Stimulated activated CD4-positive, alpha-beta T cell treated with anti-CD3 and anti-CD28 coated beads, Interleukin-15, amount 100 ng/mL, for 48 hours (primary cell): ENCODE measurements at places on chromosomes 13 and 19.

DNA sequence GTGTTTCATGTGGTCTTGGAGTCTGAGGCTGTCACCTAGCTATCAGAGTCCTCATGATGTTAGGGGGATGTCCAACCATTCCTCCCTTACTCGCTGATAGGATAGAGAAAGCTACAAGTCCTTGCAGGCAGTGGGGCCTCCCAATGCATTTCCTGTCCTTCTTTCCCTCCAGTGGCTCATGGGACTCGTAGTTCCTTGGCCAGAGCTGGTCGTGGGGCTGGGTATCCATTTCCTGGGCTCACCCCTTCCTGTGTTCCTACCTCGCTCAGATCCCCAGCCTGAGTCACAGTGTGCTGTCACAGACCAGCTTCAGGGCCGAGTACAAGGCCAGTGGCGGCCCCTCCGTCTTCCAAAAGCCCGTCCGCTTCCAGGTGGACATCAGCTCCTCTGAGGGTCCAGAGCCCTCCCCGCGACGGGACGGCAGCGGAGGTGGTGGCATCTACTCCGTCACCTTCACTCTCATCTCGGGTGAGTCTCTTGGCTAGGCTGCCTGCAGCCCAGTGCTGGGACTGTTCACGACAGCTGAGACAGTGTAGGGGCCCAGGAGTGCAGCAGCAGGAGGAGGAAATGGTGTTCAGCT, 19.1 kb downstream of the TMEM150B start:
- DNase-seq: no peak

GRCh38 chr19:27851543-27852060, 1361.3 kb downstream of the UQCRFS1 start:
- DNase-seq: no peak

GRCh38 chr19:31314849-31315629, 34.2 kb downstream of the TSHZ3 start:
- DNase-seq: no peak

GRCh38 chr13:25691654-25692053, 319.9 kb downstream of the ATP8A2 start:
- no peak for DNase-seq

DNA sequence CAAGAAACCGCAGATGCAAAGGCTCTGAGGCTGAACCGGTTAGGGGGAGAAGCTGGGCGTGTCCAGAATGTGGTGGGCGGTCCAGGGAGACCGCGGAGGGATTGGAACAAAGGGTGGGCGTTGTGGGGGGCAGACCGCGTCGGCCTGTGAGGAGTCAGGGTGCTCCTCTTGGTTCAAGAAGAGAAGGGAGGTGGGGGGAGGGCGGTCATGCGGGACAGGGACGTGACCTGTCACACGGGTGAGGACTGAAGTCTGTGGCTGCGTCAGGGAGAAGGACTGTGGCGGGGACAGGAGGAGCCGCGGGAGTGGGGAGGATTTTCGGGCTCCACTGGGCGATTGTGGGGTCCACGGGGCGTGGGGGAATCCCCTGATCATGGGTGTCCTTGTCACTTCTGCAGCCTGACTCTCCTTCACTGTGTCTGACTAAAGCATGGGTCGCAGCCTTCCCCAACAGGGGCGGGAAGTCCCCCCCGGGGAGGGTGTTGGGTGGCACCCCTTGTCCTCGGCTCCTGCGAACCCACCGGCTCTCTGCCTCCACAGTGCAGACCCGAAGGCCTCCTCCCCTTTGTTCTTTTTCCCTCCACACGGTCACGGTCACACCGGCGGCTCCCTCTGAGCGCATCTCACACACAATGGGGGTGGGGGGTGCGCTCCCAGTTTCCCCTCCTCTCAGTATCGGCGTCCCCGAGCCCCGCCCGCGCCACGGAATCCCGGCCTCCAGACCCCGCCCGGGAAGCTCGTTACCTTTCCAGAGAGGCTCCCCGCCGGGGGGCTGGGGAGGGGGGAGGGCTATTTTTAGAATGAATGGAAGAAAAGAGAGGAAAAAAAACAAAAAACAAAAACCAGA, 16.4 kb upstream of the KCNN1 start:
- no peak for DNase-seq

GRCh38 chr19:19477705-19478383, 37.5 kb downstream of the TSSK6 start:
- no peak for DNase-seq

- no peak for DNase-seq
Measured at GRCh38 chr19:5343848-5344247, 3.2 kb upstream of the PTPRS start.

DNA sequence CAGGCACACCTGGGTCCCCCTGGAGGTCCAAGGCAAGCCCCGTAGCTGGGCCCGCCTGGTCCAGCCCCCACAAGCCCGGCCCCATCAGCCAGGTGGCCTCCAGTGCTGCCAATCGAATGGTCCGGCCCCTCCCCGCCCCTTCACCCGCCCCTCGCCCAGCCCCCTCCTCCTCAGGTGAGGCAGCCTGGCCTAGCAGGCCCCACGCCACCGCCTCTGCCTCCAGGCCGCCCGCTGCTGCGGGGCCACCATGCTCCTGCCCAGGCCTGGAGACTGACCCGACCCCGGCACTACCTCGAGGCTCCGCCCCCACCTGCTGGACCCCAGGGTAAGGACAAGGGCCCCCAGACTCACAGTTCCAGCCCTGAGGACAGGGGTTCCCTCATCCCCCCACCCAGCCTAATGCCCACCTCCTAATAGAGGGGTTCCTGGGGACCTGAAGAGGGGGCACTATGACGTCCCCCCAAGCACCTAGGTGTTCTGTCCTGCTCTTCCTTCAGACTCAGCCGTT, at the start of gene HPN:
Gene HPN, plus strand, starts transcription at position 174 of the 508 bp plus-strand sequence. CDS start 786 bp downstream, outside the sequence.
- DNase-seq: no peak

DNA sequence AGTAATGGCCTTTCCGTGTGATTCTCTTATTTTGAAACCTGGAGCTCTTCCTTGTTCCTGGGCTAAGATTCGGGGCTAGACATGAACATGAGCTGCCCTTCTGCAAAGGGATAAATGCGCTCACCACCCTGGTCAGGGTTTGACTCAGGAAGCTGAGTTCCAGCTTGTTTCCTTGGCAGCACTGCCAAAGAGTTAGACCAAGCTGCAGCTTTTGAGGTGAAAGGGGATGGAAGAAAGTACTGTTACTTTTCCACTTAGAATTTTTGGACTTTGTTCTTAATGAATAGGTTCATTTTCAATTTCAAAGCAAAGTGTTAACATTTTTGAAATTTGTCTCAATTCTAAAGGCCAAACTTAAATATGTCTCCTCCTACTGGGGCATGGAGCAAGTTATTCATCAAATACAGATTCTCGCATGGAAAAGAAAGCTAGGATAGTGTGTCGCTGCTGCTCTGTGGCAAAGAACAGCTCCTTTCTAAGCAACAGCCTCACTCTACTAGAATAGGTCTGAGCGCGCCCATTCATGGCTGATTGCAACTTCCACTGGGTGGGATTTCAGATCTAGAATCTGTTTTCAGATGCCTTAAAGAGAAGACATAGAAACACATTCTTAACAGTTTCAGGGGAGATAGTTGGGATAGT, 2.2 kb downstream of the RGCC start:
- no peak for DNase-seq

DNA sequence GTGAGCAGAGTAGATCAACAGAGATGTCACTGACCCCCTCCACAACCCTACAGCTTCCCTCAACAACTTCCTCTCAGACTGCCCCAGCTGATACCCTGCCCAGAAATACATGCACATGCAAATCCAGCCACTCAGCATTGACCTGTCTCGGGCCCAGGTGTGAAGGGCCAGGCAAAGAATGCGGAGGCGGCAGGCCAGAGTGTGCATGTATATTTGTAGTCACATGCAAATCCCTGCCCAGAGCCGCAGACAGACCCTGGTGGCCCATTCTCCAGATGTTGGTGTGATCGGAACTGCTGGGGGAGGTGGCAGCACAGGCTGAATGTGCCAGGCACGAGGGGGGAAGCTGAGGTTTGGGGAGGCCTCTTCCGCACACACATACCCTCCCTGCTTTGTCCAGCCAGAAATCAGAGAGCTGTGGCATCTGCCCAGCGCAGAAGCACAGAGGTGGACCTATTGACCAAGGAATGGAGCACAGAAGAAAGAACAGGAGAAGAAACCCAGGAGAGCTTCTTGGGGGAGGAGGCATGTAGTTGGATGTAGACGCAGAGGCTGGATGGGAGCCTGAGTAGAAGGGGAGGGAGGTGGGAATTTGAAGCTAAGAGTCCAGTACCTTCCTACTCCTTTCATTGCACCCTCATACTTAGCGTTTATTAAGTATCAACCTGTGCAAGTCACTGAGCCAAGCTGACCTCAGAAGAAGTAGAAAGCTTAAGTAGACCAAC, 14.4 kb downstream of the MEF2B start:
- no peak for DNase-seq

DNA sequence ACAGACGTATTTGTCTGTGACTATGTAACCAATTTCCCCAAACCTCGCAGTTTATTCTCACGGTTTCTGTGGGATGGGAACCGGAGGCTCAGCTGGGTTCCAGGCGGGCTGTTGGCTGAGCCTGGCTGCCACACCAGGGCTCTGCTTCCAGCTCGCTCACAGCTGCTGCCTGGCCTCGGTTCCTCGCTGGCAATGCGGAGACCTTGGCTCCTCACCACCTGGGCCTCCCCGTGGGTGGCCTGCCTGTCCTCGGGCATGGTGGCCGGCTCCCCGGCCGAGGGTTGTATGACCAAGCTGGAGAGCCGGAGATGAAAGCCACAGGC, 218.9 kb upstream of the MAB21L1 start:
- DNase-seq: no peak

- DNase-seq: no peak
Measured at GRCh38 chr13:65965501-65965900, 1264.6 kb downstream of the PCDH9 start.

DNA sequence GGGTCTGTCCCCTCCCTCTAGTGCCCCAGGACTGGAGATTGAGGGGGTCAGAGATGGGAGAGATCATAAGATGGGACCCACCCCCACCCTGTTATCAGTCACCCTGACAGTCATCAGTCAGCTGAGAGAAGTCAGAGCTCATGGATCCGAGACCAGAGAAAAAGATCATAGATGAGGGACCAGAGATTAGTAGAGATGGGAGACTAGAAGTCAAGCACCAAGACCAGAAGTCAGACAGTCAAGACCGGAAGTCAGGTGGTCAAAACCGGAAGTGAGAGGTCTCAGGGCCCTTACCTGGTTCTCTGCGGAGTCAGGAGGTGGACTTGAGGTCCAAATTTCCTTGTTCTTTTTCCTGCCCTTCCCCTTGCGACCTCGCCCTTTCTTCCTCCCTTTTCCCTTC, 7.0 kb downstream of the COL5A3 start:
- DNase-seq: no peak

DNA sequence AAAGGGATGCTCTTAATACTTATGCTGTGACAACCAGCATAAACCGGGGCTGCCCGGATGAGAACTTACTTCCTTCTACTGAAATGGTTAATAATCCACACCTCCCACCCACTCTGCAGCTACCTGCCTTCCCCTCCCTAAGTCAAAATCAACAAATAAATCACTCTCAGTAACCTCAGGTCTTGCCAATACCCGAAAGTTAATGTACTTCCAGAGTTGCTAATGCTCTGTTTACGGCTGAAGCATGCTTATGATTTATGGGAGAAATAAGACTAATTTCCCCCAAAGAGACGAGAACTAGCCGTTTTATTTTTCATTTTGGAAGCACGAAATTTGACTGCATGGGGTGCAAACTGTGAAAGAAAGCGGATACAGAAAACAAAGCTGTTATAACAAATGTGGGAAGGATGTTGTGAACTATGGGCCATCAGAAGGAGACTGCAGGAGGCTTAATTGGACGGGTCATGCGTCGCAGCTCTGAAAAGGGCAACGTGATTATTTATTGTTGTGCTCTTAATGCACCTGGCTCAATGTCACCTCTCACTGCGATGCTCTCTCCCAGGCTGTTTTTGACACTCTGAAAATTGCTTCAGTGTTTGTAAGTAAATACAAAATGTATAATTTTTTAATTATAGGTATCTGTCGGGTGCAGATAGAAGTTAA, 114.0 kb upstream of the SLC7A1 start:
- DNase-seq: no peak

DNA sequence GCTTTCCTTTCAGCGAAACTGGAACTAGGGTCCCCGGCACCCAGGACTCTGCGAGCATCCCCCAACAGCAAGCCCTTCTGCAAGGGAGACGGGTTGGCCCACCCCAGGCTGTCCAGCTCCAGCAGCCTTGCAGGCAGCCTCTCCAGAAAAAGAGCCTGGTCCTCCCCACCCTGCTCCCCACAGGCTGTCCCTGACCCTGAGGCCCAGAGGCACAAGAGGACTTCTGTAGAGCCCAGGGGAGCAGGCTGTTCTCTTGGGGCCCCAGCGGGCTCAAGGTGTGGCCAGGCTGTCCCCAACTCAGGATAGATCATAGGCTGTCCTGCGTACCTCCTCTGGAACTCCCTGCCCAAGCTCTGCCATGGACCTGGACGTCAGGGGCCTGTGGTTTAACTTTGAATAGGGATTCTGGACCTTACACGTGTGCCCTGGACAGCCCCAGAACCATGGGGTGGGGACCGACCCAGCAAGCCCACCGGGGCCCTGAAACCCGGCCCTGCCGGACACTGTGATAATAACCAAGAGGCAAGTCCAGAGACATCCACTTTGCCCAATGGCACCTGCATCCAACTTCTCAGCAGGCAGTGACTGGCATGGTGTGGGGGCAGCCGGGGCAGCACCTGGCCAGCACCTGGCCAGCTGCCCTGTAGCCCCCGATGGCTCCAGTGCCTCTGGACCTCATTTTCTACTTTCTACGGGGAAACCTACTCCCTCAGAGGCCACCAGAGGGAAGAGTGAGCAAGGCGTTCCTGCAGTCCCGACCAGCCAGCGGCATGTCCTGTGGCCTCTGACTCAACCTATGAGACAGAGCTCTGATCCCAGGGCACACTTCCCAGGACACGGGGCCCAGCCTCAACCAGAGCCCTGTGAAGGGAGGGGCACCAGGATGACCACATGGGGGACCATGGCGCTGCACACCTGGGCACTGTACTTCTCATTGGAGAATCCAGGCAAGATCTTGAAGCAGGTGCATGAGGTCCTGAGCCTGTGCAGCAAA, 50.9 kb upstream of the TPM4 start:
- DNase-seq: no peak

DNA sequence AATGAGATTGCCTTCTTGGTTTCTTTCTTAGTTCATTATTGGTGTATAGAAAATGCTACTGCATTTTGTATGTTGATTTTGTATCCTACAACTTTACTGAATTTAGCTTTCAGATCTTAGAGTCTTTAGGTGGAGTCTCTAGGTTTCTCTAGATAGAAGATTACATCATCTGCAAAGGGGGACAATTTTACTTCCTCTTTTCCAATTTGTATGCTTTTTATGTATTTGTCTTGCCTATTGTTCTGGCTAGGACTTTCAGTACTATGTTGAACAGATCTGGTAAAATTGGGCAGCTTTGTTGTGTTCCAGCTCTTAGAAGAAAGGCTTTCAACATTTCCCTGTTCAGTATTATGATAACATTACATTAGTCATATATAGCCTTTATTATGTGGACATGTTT, 101.0 kb upstream of the SPRY2 start:
- DNase-seq: no peak
